ENCODE measurements at places on chromosomes 4 and X.

- DNase-seq = no peak
Observed at GRCh38 chrX:66038115-66038514, 1.8 kb downstream of the VSIG4 start.

- DNase-seq = no peak
Observed at GRCh38 chrX:48580662-48581061, 6.4 kb downstream of the RBM3 start.

DNA sequence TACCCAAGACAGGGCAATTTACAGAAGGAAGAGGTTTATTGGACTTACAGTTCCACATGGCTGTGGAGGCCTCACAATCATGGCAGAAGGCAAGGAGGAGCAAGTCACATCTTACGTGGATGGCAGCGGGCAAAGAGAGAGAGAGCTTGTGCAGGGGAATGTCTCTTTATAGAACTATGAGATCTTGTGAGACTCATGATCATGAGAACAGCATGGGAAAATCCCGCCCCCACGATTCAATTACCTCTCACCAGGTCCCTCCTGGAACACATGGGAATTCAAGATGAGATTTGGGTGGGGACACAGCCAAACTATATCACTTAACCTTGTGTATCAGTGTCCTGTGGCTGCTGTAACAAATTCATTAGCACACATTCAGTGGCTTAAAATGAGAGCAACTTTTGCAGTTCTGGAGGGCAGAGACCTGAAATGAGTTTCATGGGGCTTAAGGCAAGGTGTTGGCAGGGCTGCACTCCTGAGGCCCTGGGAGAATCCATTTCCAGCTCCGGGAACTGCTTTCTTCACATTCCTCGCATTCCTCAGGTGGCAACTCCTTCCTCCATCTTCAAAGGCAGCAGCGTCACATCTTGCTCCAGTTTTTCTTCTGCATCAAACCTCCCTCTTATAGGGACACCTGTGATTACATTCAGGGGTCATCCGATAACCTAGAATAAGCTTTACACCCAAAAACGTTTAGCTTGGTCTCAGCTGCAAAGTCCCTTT lies 22.3 kb upstream of the NSG1 start:
- DNase-seq = no peak

DNA sequence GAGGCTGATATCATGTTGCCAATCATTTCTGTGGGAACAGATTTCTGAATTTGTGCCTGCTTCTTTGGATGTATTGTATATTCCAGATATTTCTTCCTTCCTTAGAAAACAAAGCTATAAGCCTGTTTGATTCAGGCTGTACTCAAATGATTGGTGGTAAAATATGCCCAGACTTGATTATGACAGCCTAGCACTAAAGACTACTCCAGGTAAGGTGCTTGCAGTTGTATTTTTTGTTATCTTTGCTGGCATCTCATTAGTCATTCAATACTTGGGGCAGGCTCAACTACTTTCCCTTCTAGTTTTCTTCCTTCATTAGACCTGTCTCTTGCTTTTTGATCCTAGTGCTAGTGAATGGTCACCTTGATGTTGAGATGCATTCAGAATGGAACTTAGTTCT lies 90.6 kb downstream of the ZNF518B start:
- DNase-seq = no peak

DNA sequence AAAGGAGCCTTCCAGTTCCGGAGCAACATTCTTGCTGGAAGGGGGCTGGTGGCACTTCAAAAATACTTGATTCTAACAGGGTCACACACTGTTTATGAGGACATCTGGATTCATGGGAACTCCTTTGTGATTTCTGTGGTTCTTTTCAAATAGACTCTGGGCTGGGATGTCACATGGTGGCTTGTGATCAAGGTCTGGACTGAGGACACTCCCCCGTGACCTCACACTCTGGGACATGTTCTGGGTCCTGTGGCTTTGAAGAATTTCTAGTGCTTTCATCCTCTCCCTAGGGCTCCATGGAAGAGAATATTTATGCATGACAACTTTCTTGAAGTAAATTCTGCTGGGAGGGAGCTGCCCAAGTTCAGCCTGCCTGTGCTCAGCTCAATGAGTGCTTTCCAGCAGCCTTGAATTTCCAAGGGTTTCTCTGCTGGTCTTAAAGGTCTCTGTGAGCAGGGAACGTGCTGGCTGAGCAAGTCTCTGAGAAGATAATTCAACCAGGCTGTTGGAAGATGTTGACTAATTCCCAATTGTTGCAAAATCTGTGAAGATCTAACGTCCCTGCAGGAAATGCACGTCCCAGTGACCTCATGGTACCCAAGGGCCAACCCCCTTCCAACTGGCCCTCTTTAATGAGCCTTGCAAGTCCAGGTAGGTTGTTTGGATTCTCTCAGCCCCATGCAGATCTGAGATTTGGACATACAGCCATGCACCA lies 36.3 kb downstream of the GPR143 start:
- no peak for DNase-seq

DNA sequence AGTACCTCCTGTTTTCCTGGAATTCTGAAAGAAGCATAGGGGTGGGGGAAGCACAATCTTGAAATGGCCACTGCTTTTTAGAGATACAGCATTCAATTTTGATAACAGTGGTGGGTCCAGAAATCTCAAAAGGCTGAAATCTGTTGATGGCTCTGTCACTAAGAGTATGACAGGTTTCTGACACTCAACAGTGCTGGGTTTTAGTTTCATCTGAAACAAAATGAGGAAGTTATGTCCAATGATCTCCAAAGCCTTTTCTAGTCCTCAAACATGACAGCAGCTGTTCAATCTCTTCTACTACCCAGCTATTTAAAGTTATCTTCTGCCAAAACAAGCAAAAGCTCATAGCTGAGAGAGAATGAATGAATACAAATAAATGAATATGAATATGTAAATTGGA lies 110.5 kb downstream of the IL1RAPL1 start:
- DNase-seq = no peak

DNA sequence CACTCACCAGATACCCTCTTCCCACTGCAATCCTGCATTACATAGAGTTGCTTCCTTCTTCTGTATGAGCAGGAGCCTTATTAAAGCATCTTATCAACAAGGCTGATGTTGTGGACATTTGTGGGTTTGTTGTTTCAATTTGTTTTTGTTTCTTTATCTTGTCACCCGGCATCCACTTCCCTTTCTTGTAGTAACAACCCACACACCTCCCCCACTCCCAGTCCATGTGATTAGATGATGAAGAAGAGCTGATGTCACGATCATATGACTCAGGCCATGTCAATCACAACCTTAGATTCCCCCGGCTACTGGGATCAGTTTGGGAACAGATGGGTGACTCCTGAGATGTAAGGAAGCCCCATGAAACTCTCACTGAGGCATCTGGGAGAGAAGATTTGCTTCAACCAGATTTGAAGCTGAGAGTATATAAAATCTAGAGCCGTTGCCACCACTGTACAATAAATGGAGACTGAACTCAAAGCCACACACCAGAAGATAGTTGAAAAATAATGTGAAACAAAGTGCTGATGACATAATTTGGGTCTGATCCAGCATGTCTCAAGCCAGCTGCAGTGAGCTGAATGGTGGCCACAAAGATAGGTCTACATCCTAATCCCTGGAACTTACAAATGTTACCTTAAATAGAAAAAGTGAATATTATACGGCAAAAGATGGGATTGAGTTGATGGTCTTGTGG lies 34.1 kb upstream of the SRD5A3 start:
- DNase-seq = no peak

DNA sequence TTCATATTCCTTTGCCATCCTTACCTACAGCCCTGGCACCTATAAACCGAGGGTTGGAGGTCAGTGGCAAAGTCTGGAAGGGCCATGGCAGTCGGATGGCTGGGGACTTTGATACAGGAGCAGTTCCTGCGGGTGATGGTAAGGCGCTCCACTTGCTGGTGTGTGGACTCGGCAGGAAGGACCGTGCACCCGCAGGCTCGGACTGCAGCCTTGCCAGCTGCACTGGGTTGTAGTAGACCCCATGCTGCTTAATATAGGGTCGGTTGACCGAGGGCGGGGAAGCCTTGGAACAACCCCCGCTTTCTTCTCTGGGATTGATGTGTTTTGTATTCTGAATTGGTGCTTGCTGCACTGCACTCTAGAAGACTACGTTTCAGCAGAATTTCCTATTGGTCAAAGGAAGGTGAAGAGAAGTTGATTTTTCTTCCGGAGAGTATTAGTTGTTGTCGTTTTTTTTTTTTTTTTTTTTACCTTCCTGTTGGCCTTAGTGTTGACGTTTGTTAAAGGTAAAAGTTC lies 638 bp downstream of the BLTP1 start:
- DNase-seq = no peak

DNA sequence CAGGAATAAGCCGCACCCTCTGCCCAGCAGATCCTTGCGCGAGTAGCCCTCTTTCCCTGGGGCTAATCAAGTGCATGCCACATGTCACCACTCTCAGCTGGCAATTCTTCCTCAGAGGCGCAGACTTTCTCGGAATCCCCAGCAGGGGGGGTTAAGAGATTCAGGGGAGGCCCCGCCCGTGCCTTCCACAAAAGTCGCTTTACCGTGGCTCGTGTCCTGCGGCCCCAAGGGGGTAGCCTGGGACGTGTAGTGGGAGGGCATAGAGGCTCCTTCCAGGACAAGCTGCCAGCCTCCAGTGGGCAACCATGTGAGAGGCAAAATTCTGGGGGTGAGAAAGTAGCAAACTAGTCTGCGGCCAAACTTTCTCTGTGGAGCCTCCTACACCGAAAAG lies 652 bp downstream of the SRPX start:
- peak; percentile 41 for DNase-seq

GRCh38 chr4:184750926-184751584 lies 17.2 kb upstream of the CENPU start:
- DNase-seq = no peak

- DNase-seq = peak; percentile 59
Observed at GRCh38 chrX:19625612-19626011, 110.3 kb upstream of the MAP3K15 start.

DNA sequence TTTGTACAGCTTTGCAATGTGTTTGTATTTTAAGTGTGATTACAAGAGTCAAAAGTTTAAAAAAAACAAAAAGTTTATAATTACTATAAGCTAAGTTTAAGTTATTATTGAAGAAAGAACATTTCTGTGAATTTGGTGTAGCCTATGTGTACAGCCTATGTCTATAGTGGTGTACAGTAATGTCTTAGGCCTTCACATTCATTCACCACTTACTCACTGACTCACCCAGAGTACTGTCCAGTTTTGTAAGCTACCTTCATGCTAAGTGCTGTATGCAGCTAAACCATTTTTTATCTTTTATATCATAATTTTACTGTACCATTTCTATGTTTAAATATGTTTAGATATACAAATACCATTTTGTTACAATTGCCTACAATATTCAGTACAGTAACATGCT lies 182.3 kb downstream of the RPA4 start:
- DNase-seq = no peak

GRCh38 chr4:128307123-128307571 lies 19.5 kb upstream of the PGRMC2 start:
- DNase-seq = no peak

DNA sequence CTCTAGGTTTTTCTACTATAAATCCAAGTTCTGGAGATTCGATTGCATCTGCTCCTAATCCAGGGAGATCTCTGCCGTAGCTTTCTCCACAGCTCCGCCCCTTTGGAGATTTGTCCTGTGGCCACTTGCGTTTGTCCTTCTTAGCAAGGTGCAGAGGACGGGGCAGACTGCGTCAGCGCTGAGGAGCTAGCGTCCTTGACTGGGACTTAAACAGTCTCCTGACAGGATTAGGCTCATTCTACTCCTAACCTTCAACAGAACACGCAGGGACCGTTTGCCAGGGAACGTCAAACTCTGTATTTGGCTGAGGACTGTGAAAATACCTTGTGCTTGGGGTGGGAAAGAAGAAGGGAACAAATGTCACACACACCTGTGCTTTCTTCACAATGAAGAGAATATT lies 38.6 kb downstream of the SORBS2 start:
- no peak for DNase-seq

DNA sequence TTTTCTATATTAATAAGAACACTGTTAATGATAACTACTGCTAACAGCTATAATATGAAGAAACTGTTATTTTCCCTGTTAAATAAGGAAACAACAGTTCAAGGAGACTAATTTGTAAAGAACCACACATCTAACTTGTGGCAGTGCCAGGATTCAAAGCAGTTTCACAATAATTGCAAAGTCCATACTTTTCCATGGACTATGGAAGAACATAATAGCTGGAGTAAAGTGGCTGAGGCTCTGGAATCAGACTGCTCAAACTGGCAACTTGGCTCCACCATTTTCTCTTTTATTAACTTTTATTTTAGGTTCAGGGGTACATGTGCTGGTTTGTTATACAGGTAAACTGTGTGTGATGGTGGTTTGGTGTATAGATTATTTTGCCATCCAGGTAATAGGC lies 393.7 kb upstream of the CPEB2 start:
- no peak for DNase-seq

DNA sequence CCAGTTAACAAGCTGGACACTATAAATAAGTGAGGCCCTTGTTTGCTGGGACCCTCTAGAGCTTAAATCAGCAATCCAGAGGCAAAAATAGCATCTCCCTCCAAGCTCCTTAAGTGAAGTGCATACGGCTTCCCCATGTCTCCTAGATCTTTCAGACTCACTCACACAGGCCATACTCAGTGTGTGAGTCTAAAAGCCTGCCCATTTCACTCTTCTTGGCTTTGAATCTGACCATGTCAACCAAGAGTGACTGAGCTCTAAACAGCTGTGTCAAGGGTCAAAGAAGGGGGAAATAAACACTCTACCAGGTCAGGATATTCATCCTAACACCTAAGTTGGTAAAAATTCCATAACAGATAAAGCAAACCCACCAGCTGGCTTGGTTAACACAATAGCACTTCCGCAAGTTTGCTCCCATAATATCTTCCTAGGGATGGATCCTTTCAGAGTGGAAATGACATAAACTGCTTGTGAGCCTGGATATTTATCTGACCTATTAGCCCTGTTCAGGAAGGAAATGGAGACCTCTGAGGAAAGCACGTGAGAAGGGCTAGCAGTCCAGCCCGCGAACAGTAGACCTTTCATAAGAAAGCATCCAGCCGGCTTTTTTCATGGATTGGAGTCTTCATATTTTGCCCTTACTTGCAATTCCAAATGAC lies 65.6 kb downstream of the MID1 start:
- DNase-seq = no peak

- no peak for DNase-seq
Observed at GRCh38 chr4:125772680-125773079, 457.9 kb downstream of the FAT4 start.

DNA sequence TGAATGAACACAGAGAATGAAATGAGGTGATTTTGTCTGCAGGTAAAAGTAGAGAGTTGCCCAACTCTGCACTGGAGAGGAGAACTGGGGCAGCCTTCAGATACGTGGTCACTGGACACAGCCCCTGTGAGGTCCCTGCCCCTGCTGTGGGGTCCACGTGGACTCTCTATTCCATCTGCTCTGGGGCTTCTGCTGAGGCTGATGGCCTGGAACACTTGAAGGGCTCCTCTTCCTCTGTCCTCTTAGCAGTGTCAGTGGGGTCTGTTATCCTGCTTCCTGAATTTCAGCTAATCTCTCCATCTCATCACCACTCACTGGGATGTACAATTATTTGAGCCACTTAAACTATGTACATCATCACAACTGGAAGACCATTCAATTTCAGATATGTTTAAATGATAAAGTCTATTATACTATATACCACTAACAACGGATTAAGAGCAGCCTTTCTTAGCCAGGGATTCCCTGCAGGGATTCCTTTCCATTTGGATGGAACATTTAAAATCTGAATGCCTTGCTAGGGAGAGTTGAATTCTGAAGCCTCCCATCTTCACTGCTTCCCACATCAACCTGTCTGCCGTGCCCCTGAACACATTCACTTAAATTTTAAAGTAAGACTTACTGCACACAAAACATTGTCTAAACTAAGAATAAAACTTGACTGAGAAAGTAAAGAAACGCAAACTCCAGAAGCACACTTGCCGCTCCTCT lies 74.0 kb downstream of the CC2D2A start:
- no peak for DNase-seq

All from activated CD4-positive, alpha-beta T cell treated with anti-CD3 and anti-CD28 coated beads for 36 hours (primary cell).